ENCODE measurements at places on chromosomes 2 and 18.

- DNase-seq = no peak
Observed at GRCh38 chr2:235668782-235669181, 174.9 kb downstream of the AGAP1 start.

DNA sequence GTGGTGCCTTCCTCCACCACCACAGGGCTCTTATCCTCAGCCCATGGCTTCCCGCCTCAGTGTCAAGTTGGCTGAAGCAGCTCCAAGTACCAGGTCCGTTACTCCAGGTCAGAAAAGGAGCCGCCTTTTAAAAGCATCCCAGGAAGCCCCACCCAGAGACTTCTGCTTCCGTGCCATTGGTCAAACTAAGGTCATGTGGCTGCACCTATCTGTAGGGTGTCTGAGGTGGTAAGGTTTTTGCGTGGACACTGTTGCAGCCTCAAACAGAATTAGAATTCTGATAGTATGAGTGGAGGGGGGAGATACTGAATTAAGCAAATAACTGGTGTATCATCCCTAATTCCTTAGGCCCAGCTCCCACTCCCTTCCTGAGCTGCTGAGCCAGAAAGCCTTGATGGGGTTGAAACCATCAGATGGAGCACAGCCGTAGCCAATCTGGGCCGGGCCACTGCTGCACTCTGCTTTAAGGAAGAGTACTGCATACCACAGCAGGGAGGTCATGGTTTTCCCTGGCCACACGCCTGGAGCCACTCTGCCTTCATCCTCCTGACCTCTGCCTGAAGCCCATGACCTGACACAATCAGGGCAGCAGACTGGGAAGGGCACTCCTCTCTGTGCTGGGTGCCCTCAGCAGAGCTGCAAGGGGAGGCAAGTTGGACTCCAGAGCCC, 8.4 kb downstream of the TMEM247 start:
- DNase-seq = no peak

- no peak for DNase-seq
Observed at GRCh38 chr2:149446748-149447147, 116.4 kb downstream of the LYPD6 start.

DNA sequence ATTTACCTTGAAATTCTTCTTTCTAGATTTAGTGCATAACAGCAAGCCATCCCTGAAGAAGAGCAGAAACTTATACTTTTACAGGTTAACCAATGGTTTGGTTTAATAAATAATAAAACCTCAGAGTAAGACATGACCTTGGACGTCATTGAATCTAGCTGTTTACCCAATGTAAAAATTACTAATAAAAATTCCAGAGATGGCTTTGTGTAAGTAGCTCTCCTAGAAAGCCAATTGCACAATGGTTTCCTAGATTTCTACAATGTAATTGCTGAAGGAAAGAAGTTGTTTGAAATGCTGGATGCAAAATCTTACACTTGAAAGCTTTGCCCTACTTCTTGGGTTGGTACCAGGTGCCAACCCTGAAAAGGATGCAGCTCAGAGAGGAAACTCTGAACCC, 1.5 kb downstream of the XDH start:
- peak; percentile 43 for DNase-seq

GRCh38 chr2:176115883-176116813, at the start of gene HOXD10:
Gene HOXD10 (plus strand): TSS chr2:176116778. CDS start chr2:176116834, 56 bp downstream.
- DNase-seq = no peak

DNA sequence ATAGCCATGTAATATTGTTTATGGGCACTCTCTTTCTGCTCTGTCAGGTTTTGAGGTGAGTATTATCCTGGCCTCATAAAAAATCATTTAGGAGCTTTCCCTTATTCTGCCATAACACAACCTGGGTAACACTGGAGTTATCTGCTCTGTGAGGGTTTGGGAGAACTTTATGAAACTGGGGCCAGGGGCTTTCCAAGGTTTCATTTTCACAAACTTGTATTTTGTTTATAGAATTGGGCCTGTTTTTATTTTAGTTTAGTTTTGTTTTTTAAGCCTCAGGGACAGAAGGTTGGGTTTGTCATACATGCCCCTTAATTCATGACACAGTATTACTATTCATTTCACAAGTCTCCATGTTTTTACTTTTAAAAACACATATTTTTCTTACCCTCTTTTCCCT, 83.5 kb downstream of the IRS1 start:
- DNase-seq = no peak

DNA sequence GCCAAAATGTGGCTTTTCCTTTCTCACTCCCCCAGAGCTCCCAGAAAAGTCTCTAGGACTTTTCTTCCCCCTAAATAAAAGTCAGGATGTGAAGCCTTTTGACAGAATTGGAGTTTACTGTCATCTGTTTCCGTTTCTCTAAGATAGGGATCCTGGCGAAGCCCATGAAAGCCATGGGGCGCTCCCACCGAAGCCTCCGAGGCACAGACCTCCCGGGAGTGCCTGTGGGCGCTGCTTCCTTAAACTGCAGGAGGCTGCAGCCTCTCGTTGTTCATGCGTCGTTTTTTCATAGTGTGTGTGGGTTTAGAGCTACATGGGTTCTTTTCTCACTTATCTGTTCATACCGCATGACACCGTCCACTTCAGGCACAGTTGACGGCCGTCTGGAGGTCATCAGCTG, 56.8 kb downstream of the ASAP2 start:
- DNase-seq = no peak

DNA sequence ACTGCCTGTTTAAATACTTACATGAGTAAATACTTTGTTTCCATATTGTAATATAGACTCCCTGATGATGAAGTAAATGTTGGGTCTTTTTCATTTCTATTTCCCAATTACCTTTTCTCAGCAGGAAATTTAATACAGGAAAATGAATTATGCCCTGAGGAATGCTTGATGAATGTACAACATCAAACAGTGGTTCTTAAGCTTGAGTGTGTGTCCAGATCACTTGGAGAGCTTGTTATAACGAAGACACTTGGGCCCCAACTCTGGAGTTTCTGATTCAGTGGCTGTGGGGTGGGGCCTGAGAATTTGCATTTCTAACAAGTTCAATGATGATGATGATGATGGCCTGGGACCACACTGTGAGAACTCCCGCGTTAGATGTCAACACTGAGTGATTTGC, 7.1 kb upstream of the ME2 start:
- DNase-seq = no peak

DNA sequence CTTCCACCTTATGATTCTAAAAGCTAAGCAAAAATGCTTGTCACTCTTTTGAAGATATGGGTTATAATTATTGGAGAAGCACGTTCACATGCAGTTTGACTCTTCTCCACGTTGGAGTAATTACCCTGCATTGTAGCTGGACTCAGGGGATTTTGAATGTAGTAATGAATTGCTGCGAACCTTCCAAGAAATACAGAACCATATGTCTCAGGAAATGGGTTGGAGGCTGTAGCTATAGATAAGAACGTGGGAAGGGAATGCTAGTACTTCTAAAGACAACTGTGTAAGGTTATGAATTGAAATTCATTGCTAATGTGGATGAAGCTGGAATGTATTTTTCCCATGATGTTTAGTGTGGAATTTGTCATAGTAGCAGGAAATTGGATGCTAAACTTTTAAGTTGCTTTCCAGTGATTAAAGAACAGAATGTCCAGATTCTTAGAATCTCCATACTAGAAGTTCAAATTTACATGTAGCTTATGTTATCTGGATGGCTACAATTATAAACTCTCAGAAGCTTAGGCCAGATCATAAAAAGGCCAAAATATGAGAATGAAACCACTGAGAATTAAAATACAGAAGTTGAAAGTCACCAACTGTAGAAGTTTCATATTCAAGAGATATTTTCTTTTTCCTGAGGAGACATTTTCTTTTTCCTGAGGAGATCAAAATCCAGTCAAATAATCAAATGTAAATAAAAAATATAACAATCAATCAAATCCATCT, 27.3 kb upstream of the SPOPL start:
- no peak for DNase-seq

- no peak for DNase-seq
Observed at GRCh38 chr2:156489750-156490465, 53.7 kb downstream of the GPD2 start.

GRCh38 chr18:60020107-60020925, 120.5 kb downstream of the PMAIP1 start:
- no peak for DNase-seq

DNA sequence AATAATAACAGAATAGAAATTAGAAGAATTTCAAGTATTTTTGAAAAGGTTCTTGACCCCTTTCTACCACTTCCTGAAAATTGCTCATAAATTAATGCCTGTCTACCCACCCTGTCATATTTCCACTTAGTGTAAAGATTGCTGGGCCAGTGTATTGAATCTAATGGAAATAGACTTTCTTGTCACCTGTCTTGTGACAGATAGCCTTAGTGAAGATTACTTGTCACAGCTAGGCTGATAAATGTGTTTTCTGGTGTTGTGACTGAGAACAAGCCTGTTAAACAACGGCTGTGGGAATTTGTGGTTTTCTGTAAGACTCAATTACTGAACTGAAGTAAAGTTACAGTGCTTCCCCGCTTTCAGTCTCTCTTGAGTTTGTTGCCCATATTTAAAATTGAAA, 37.0 kb downstream of the PIK3C3 start:
- DNase-seq = no peak

DNA sequence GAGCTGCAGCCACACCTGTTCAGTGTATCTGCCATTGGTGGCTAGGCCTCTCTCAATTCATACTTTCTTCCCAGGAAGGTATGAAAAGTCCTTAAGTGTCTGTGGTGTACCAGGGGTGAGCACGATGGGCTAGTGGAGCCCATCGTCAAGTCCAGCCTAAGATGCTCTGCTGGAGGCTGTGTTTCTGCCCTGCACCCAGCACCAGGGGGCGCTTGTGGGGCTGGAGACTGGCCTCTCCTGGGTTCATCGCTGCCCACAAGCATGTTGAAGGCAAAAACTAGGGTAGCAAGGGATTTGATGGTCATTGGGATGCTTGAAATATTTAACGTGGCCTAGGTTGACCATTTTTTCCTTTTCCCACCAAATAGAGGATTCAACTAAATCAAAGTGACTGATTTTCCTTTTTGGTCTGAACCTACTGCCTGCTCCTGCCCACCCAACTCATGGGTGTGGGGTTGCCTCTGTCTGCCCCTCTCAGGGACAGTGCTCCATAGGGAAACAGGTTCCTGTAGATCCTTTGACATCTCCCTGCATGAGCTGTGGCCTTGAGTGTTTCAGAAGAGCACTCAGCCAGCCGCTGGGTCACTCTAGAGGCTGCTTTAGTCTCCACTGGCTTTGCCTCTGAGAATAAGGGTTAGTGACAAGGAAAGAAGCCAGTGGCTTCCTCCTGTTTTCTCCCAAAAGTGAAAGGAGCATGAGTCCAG, 59.0 kb downstream of the TPGS2 start:
- DNase-seq = peak; percentile 11

GRCh38 chr2:240921311-240921994, 15.3 kb downstream of the CROCC2 start:
- DNase-seq = no peak

DNA sequence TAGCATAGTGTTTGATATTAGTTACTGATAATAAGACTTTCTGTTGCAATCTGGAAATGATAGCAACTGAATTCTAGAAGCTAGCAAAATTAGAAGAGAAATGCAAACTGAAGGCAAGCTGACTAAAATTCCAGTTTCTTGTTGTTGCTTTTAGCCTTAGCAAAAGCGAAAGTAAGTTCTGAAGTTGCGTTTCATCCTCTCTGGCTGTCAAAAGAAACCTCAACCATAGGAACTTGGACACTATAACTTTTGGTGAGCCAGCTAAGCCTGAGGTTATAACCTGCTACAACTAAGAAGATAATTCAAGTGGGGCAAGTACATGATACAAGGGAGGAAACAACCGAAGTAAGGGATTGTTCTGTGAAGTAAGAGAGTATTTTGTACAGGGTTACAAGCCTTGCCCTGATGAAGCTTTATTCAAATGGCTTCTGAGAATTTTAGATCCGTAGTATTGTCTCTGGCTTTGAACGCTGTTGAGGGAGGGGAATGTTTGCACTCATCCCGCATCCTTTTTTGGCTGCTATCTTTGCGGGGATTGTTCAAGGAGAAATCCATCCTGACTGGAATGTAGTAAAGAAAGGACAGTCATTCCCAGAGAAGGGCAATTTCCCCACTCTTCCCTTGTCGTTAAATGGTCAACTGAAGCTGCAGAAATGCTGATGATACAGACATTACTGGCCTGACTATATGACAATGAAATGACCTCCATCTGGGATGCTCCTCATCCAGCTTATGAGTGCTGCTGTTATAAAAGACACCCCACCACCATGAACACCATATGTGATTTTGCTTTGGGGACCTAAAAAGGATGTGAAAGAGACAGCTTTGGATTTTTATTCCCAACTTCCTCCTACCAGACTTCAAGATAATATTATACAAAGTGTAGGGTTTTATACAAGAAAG, 7.0 kb upstream of the TMX3 start:
- peak; percentile 38 for DNase-seq

GRCh38 chr2:126467367-126468054, 188.4 kb upstream of the GYPC start:
- no peak for DNase-seq

DNA sequence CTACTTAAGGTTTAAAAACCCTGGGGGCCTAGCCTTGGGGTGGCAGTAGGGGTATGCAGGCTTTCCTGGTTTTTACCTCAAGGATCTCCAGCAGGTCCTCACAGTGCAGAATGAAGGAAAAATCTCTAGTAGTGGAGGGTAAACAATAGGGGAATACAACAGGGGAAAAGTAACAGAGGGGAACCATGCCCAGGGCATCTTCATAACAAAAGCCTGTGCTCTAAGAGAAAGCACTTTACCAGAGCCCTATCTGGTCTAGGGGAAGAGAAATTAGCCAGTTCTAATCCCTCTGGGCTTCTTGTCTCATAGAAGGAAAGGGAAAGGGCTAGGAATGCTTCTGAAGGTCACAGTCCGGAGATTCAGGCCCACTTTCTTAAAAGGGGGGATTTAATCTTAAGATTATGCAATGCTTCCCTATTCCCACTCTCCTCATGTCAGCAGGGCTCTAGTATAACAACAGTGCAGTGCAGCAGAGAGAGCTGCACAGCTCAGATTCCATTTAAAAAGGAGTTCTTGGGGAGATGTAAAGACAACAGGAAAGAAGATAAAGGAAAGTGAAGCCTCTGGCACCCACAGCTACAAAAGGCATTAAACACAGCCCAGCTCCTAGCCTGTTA, 149.0 kb upstream of the CYP1B1 start:
- DNase-seq = no peak

DNA sequence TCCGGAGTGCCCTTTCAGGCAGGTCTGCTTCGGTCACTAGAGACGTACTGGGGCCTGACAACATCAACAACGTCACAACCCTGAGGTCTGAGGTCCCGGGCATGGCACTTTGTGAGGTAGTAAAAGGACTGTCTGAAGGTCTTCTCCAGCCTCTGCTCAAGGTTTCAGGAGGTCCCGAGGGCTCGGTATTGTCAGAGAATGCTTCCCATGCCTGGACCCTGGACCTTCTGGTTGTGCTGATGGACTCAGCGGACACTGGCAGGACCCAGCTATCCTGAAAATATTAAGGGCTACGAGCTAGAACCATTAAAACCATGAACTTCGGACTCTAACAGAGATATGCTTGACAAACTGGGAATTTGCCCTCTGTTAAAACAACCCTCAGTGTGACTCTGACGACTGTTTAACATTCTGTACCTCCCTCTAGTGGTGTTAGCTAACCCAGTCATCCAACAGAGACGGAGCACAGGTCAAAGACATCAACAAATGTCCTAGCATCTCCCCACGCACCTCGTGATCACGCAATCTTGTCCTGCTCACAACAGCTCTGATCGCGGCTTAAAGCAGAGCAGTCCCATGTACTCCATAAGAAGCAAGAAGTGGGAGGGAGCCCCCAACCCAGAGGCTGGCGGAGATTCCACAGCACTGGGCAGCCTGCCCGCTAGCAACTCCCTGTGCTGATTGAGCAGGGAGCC, 96.5 kb downstream of the CCDC93 start:
- DNase-seq = peak; percentile 87

- DNase-seq = peak; percentile 24
Observed at GRCh38 chr2:214881647-214882202, 72.2 kb upstream of the BARD1 start.

Data from small intestine (tissue), 16 donors.